B cell (primary cell): ENCODE measurements at places on chromosomes 1 and 21. TPM values are rescaled to one million over a fixed set of nuclear protein-coding genes. Genes with fewer than 3 reads are reported as not detected.
A peak's percentile ranks its signal among the peaks of the same experiment; 100 is the strongest.

LINGO4 gene
- polyA plus RNA-seq = not detected in 2 replicates

PDPN gene
- not detected in 2 replicates for polyA plus RNA-seq

HPCAL4 gene
- 0.13 TPM in 1 of 2 replicates, not detected in the other for polyA plus RNA-seq

SELL gene
- 212 and 258 TPM in 2 replicates for polyA plus RNA-seq

TEKT2 gene
- polyA plus RNA-seq = 0.25 TPM in 1 of 2 replicates, not detected in the other

ELF3 gene
- 1.6 and 4.0 TPM in 2 replicates for polyA plus RNA-seq

PHLDA3 gene
- polyA plus RNA-seq = 0.04 and 0.30 TPM in 2 replicates

C8B gene
- not detected in 2 replicates for polyA plus RNA-seq

NBPF8 gene
- polyA plus RNA-seq = 20.9 and 30.8 TPM in 2 replicates

LCE1A gene
- not detected in 2 replicates for polyA plus RNA-seq

- DNase-seq = no peak
Measured at GRCh38 chr1:6445062-6445763, 20.6 kb downstream of the ESPN start.

DNA sequence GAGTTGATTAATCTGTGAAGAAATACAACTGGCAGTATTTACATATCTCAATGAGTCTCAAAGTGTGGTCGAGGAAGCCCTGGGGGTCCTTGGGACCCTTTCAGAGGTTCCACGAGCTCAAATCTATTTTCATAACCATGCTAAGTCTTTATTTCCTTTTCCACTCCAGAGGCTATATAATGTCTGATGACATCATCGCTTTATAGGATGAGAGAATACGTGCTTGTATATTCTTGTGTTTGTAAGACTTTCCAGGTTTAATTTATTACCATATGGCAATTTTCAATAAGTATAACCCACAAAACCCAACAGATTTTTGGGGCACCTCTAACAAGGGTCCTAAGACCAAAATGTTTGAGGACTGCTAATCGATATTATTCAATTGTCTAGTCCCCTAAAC lies 1.4 kb upstream of the SLC19A2 start:
- DNase-seq = no peak

DNA sequence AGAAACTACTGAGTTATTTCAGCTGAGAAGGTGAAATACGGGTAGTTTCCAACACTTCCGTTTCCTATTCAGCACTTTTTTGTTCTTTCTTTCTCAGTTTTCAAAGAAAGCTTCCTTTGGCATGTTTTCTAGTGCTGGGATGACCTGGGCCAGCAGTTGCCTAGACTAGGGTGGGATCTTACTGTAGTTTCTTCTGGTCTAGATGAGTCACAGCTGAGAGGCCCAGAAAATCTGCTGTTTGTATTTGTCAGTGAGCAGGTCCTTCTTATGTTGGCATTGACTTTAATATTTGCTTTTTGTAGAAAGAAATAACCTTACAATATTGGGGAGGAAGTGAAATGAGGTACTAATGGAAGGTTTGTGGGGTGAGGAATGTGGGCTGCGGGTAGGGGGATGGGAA lies 22.2 kb downstream of the C1orf21 start:
- no peak for DNase-seq

GRCh38 chr1:98388441-98388840 lies 273.1 kb upstream of the SNX7 start:
- no peak for DNase-seq

DNA sequence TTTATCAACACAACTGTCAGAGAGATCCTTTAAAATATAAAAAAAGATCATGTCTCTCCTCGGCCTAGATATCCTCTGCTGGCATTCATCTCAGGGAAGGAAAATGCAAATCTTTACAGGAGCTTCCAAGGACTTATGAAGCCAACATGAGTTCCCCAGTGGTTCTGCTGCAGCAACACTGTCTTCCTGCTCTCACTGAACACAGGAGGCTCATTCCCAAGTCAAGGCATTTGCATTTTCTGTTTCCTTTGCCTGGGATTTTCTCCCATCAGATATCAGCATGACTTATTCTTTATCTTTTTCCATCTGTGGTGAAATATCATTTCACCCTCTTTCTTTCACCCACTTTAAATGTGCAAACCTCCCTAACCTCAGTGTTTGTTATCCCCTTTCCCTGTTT lies 513.8 kb upstream of the ZP4 start:
- DNase-seq = no peak

- DNase-seq = no peak
Measured at GRCh38 chr1:107100331-107100984, 40.4 kb upstream of the NTNG1 start.

DNA sequence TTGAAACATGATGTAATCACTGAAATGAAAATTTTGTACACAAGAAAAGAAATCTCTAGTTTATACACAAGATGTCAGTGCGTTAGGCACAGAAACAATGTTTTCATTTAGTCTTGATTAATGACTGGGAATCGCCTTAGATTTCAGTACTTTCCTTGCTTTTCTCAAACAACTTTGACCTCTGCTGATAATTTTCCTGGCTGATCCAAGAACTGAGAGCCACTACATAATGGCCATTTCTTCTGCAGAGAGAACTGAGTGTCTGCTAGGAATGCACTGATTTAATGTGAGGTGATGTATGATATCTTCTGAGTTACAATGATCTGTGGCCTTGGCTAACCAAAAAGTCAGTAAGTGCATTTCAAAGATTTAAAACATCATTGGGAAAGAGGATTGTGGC lies 308.1 kb downstream of the CTH start:
- no peak for DNase-seq

DNA sequence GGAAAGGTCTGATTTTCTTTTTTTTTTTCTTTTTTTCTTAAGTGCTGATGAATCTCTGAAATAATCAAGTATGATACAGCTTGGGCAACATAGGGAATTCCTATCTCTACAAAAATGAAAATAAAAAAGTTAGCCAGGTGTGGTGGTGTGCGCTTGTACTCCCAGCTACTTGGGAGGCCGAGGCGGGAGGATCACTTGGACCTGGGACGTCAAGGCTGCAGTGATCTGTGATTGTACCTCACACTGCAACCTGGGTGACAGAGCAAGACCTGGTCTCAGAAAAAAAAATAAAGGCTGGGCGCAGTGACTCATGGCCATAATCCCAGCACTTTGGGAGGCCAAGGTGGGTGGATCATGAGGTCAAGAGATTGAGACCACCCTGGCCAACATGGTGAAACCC lies 6.0 kb downstream of the TRAPPC10 start:
- no peak for DNase-seq

- DNase-seq = no peak
Measured at GRCh38 chr1:168637350-168637991, 61.1 kb downstream of the XCL1 start.

GRCh38 chr1:8584316-8584715 lies 233.1 kb downstream of the RERE start:
- no peak for DNase-seq

GRCh38 chr1:150798525-150798924 lies 9.5 kb downstream of the CTSK start:
- DNase-seq = no peak

GRCh38 chr21:41758550-41758949 lies 8.3 kb downstream of the RIPK4 start:
- no peak for DNase-seq

DNA sequence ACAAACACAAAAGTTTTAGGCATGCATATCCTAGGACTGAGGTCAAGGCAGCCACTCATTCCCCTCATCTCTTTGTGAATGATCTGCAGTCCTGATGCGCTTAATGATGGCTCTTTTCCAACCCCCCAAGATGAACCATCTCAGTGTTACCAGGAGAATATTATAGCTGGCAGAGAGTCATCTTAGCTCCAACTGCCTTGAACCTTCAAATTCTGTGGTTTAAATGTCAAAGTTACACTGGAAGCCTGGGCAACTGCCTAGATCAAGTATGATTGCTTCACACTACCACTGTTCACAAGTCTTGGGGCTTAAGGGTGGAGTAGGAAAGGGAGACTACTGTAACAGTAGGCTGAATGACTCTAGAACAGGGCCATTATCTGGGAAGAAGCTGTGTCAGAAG lies 8.0 kb upstream of the MYBPHL start:
- no peak for DNase-seq

GRCh38 chr1:79825551-79825950 lies 819.0 kb upstream of the ADGRL4 start:
- DNase-seq = no peak

DNA sequence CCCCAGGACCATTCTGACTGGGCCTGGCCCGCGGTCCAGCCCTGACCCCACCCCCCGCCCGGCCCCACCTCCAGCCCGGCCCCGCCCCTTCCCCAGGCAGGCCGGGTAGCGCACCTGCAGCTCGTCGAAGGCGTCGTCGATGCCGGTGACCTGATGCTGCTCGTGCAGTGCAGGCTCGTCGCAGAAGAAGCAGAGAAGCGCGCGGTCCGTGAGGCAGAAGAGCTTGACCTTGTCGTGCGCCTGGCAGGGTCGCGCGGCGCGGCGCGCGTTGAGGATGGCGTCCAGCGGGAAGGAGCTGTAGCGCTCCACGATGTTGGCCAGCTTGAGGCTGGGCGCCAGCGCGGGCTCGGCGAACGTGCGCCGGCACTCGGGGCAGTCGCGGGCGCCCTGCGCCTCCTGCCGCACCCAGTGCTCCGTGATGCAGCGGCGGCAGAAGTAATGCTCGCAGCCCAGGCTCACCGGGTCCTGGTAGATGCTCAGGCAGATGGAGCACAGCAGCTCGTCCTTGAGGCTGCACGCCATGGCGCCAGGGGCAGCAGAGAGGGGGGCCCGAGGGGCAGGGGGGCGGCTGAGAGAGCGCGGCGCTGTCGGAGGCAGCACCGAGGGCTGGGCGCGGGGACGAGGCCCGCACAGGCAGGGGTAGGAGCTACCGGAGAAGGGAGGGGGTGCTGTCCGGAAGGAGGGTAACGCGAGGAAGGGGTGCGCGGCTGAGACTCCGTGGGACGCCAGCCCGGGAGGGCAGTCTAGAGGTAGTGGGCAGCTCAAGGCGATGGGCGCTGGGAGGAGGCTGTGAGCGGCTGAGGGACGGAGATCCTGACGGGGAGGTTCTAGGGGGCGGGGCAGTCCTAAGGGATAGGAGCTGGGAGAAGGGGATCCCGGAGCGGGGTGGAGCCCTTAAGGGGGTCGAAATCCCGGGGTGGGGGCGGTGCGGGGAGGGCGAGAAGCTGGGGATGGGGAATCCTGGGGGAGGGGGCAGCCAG lies 642 bp downstream of the TRIM62 start:
- DNase-seq = peak; percentile 89

DNA sequence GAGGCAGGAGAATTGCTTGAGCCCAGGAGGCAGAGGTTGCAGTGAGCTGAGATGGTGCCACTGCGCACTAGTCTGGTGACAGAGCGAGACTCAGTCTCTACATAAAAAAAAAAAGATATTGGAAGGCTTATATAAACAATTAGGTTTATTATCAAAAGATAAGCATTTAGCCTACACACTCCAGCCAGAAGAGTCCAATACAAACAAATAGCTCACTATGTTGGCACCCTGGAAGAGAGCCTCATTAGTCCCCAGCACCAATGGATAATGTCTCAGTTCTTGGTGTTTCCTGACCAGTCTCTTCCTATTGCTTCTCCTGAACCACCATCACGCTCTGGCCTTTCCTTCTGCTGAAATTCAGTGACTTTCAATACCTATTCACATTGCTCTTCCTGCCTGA lies 48.6 kb upstream of the ATP1A1 start:
- DNase-seq = no peak

DNA sequence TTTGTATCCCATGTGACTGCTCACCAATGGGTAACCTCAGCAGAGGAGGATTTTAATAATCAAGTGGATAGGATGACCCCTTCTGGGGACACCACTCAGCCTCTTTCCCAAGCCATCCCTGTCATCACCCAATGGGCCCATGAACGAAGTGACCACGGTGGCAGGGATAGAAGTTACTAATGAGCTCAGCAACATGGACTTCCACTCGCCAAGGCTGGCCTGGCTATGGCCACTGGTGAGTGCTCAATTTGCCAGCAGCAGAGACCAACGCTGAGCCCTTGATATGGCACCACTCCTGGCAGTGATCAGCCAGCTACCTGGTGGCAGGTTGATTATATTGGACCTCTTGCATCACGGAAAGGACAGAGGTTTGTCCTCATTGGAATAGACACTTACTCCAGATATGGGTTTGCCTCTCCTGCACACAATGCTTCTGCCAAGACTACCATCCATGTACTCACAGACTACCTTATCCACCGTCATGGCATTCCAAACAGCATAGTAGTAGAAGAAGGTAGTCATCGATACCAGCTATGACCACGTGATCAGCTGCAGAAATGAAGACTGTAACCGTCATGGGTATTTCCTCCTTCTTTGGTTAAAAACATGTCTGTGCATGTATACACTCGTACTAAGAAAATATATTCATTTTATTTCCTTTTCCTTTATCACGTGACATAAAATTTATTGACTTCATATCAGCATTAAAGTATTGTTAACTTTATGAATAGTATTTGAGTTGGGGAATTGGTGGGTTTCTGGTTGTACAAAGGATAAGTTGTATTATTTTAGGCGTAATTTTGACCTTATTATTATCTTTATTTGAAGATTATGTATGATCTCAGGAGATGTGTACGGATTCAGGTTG lies 562.6 kb downstream of the PTPRU start:
- no peak for DNase-seq

DNA sequence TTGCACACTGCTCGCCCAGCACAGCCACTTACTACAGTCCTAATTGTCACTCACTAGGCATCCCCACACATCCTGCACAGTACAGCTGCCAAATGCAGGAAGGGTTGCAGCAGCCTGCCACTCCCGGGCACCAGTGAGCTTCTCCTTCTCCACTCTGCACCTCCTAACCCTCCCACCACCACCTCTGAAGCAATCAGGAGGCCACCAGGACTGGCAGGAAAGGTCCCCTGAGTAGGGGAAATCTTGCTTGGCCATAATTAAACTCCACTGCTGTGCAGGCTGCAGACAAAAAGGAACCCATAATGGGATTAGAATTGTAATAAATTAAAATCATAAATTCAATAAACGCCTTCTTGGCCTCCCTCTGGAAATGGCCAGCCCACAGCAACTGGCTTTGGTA lies 31.8 kb downstream of the FBXO2 start:
- no peak for DNase-seq

GRCh38 chr1:172663732-172664131 lies 4.8 kb downstream of the FASLG start:
- no peak for DNase-seq

DNA sequence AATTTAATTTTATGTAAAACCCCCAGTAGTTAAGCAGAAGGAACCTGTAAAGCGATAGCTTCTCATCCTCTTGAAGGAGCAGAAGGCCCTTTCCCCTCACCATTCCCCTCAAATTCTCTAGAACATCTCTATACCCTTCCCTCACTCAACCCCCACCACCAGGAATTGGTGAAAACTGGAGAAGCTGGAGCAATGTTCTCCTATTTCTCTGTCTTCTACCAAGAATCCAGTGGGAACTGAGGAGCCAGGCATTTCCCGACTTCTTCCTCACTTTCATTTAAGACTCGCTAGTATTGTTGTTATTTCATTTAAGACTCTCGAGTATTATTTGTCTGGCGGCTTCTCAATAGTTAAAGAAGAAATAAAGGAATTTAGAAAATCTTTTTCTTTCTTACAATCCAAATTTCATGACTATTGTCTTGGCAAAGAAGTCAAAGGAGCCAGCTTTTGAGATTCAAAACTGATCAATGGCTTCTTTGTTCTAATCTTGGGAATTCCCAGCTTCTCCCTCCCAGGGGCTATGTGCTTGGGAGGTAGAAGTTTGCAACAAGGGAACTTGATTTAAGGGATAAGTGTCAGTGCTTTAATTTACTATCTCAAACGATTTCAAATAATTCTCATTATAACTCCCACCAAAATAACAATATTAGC lies 253.3 kb upstream of the ADGRL2 start:
- DNase-seq = no peak

- DNase-seq = no peak
Measured at GRCh38 chr1:227066999-227067398, 126.9 kb downstream of the COQ8A start.
